ENCODE measurements at places on chromosomes 3 and 15.

DNA sequence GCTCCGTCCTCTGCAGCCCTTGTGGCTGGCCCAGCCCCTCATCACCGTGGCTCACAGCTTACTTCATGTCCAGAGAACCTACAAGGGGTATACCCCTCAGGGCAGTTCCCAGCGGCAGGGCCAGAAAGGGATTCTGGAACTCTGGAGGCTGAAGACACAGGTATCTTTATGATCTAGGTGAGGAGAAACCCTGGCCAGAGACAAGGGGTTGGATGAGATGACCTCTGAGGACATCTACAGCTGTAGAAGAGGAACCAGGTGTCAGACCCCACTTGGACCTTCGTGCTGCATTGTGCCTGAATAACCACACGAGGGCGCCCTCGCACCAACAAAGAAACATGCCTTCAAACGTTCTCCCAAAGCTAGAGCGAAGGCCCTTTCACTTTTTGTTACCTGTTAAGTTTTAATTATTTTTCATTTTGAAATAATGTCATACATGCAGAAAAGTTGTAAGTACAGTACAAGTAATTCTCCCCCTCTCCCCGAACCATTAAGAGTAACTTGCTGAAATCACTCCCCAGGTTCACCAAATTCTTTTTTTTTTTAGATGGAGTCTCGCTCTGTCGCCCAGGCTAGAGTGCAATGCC is 118.7 kb upstream of the SMAD3 start:
- DNase-seq = no peak

GRCh38 chr3:107861422-107861821 is 229.4 kb downstream of the CD47 start:
- no peak for DNase-seq

DNA sequence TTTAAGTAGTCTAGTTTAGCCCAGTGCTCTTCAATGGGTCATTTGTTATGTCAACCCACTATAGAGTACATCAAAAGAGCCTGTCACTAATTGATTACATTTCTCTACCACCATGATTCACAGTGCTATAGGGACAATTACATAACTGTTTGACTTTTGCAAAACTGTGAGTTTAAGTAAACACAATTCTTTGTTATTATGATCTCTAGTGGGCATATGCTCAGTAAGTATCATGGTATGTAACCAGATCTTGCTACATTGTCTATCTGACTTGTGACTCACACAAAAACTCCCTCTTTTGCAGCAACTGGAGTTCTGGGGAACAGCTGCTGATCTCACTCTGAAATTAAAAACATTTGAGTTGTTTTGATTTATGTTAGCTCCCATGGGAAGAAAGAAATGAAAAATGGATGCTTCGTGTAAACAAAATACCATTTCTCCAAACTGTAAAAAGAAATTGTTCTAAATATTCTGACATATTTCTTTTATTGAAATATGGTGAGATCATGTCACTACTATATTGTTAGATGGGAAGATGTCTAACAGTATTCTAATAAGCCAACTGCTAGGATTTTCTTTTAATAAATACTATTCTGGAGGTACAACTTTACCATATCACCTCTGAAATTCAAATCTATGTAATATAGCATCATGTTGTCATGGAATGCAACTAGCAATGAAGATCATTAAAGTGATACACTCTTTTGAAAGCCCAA is 470.4 kb downstream of the ROBO1 start:
- DNase-seq = no peak

- DNase-seq = no peak
Observed at GRCh38 chr3:99409961-99410360, 228.4 kb upstream of the COL8A1 start.

DNA sequence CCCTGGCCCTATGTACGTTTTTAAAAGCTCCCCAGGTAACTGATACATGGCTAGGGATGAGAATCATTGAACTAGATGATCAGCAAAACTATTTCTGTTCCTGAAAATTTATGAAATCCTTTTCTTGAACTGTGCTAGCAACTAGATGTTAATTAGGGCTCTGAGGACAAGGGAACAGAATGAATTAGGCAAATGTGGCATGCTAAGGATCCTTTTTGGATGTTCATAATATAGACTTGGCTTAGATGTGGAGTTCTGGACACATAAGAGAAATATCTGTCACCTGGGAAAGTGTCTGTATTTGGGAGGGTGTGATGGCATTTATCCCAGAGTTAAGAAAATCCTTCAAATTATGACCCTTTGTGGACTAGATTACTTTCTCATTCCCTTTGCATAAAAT is 71.2 kb downstream of the RSRC1 start:
- DNase-seq = no peak

- DNase-seq = no peak
Observed at GRCh38 chr15:87804451-87804850, 452.1 kb downstream of the NTRK3 start.

DNA sequence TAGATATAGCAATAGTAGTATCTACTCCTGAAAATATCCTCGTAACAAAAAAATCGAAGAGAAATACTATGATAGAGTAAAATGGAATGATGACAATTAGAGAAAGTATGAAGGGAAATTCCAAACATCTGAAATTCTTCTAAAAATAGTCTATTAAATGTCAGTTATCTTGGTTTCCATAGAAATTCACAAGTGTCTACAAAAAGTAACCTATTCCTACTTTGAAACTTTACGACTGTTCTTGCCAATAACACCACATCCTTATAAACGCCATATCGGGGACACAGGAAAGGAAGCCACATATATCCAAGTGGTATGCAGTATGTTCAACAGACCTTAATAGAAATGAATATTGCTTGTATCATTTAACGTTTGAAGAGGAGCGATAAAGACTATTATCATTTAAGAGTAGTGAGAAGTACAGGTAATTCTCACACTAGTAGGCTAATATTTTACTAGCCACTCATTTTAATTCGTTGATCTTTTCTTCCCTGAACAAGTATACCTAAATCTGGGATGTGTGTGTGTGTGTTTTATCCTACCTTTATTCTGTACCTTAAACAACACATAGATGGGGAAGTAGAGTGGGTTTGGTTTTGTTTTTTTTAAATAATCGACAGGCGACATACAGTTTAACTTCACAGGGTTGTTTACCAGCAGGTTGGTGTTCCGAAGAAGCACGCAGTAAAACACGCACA is 1.2 kb downstream of the GPR176 start:
- DNase-seq = no peak
